ENCODE measurements at places on chromosomes 11 and 22. TPM values are rescaled to one million over a fixed set of nuclear protein-coding genes. Genes with fewer than 3 reads are reported as not detected.
A peak's percentile ranks its signal among the peaks of the same experiment; 100 is the strongest.

DNA sequence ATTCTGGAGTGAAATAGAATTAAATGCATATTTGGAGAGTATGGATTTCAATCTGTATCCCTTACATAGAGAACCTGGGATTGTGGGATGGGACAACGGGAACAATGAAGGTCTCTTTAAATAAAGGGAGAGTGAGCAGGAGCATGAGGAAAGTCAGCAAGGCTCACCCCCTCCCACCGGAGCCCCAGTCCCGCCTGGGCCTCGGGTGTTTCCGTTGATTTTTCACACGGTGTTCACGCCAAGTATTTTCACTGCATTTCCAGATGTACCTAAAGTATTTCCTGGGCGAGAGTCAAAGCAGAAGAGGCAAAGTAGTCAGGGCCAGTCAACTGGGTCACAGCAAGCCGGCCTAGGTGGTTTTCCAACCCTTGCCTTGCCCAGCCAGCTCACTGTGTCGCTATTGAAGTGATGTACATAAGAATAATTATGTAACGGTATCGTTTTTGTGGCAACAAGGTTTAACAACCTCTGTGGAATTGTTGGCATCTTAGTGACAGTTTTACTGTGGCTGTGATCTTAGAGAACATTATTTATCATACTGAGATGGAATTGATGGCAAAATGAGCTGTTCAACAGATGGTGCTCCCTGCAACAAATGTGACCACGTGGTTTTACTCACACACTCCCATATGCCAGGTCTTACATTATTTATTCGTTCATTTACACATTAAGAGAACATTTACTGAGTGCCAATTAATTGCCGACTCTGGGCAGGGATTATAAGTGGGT is 177.3 kb downstream of the ADAMTS15 start:
- no peak for DNase-seq

DNA sequence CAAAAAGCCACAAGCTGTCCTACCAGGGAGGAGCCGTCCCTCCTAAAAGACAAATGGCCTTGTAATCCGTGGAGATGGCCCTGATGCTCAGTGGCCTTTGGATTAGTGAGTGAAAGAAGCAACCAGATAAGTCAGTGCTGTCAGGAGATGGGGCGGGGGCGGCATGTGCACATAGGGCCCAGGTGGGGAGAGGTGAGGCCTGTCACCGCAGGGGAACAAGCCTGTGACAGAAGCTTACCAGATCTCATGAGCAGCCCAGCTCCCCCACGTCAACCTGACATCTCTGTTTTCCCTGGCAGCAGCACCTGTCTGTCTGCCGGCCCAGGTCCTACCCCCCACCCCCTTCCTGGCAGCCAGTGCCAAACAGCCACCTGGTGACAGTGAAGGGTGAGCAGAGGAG is 162.6 kb downstream of the BUD13 start:
- DNase-seq, result no peak

Gene PKNOX2
- not detected for total RNA-seq

GRCh38 chr11:60396799-60397198 is 540 bp downstream of the MS4A14 start:
- no peak for DNase-seq

- no peak for DNase-seq
Measured at GRCh38 chr11:115049796-115050195, 371.5 kb downstream of the NXPE2 start.

DNA sequence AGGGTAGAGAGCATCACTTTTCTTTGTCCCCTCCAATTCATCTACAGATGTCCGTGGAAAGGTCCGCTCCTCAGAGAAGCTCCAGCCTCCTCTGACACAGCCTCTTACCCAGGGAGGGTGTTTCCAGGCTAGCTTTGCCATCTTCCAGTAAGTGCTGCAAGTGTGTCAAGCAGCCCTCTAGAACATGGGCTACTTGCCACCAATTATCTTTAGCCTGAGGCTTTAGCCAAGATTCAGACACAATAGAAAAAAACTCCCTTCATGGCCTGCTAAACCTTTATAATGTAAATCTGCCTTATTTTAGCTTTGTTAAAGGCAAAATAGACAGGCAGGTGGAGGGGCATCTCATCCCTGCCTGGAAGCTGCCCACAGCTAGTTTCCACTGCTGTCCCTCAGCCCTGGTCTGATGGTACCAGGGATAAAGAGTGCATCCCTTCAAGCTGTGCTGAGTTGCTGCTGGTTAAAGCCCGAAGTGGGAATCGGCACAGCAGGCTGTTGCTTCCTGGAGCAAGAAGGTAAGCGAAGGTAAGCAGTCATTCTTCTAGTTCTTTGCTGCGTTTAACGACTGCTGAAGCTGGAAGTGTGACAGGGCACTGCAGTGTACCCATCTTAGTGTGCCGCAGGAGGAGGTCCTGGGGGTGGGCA is 190.1 kb upstream of the E2F8 start:
- no peak for DNase-seq

GRCh38 chr22:23834793-23835483 is 3.9 kb downstream of the DERL3 start:
- DNase-seq, result no peak

GRCh38 chr11:72091292-72091691 is 10.6 kb downstream of the LRRC51 start:
- peak; percentile 76 for DNase-seq

Gene OR51G1
- not detected for total RNA-seq

GRCh38 chr11:30487200-30487898 is 98.8 kb downstream of the MPPED2 start:
- DNase-seq, result no peak

DNA sequence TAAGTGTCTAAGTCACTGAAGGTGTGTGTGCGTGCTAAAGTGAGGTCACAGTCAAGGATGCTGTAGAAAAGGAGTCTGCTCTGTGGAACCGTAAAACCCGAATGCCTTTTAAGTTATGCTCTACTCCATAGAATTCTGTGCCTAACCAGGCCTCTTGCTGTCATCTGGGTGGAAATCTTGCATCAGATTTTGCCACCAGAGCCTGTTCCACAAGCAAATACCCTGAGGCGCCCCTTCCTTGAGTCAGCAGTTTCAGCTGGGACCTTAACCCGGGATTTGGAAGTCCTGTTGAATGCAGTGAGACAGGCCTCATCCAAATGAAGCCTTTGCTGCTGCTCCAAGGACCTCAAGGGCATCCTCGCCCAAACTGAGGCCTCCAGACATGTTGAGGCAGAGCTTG is 109.8 kb downstream of the WNT11 start:
- DNase-seq, result no peak

GRCh38 chr11:78993802-78994430 is 419.3 kb upstream of the NARS2 start:
- no peak for DNase-seq

DNA sequence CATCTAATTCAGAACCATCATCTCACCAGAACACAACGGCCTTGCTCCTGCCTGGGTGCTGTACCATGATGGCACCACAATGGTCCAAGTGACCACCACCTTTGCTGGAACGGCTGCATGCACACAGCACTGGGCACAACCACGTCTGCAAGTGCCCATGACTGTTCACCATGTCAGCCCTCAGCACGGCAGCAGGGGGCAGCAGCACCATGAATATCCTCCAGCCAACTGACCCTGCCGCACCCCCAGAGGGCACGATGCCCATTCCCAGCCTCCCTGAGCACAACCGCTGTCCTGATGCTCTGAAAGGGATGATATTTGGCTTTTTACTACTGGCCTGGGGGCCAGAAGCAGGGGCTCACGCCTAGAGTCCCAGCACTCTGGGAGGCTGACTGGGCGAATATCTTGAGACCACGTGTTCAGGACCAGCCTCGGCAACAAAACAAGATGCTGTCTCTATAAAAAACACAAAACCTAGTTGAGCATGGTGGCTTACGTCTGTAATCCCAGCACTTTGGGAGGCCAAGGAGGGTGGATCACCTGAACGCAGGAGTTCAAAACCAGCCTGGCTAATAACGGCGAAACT is 25.7 kb downstream of the DRD4 start:
- peak; percentile 56 for DNase-seq

DNA sequence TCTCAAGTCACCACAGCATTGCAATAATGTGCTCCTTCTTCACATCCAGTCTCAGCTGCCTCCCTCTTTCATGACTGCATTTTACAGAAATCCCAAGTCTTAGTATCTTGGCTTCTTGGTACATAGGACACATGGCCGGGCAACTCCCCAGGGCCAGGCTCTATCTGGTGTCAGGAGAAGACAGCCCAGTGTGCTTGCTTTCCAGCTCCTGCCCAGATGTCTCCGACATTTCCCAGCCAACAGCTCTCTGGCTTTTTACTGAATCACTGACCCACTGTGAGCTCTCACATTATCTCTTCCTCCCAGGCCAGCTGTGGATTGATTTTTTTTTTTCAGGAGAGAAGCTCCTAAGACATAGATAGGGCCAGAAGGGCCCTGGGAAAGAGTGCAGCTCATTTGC is 346.0 kb upstream of the C11orf87 start:
- DNase-seq, result no peak

Gene INS
- total RNA-seq, result not detected

GRCh38 chr11:130120045-130120444 is 39.5 kb upstream of the ST14 start:
- DNase-seq, result no peak

Gene ARHGAP8
- 0.88 TPM for total RNA-seq

Gene MMP27
- total RNA-seq, result not detected

DNA sequence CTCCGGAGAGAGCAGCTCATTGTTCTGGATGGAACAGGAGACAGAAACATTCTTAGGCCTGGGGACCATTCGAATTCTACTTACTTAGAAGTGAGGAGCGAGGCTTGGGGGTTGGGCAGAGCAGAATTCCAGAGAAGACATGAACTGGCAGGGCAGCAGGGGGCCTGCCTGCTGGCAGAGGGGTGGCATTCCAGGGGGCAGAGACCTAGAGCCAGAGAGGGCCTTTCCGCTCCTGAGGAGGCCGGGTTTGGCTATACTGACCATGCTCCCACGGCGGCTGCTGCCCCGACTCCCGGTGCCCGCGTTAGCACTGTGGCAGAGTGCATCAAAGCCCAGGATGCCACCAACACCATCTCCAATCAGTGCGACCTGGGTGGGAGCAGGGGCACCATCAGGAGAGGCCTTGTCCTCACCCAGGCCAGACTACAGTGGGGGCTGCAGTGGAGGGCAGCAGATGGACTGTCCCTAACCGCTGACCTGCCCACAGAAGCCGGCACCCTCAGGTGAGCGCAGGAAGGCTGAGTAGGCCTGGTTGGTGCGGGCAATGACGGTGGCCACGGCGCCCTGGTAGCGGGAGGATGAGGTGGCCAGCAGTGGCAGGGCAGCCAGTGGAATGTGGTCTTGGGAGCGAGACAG is 7.4 kb downstream of the PITPNM1 start:
- DNase-seq, result no peak

DNA sequence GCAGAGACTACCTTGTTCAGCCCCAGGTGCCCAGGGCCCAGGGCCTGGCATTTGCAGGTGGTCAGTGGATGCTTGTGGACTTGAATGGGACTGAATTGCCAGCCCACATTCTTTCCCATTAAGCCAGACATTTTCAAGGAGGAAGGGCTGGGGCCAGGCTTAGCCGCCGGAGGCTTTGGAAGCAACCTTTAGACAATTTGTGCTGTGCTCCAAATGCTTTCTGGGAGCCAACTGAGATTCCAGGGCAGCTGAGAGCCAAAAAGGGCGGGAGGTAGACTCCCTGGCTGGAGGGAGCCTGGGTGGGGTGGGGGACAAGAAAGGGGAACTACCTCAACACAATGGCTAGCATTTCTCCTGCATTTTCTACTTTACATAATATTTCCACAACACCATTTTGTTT is 54.8 kb upstream of the TIMP3 start:
- no peak for DNase-seq

DNA sequence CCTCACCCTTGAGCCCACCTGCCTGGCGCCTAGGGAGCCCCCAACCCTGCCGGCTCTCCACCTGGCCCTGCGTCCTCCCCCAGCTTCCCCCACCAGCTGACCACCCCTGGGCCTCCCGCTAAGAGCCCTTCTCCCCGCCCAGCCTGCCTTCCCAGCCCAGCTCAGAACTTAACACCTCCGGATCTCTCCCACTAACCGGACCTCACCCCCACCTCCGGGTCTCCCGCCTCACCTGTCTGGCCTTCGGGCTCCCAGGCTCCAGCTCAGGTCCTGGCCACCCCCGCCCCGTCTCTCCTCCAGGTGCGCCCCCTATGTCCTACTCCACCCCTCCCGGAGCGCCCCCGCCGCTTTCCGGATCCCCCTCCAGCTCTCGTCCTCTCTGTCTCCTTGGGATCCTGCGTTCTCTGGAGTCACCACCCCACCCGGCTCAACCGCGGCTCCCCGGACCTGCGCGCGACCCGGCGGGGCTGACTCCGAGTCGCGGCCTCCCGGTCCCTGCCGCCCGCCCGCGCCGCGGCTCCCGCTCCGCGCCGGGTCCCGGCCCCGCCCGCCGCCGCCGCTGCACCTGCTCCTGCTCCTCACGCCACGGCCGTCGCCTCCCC is at the start of gene KCNJ11:
TSS of gene KCNJ11 (minus strand) at position 51 of the 602 bp plus-strand sequence. CDS start 568 bp downstream, outside the sequence.
- no peak for DNase-seq

GRCh38 chr22:17087498-17088131 is 2.8 kb downstream of the IL17RA start:
- peak; percentile 66 for DNase-seq

DNA sequence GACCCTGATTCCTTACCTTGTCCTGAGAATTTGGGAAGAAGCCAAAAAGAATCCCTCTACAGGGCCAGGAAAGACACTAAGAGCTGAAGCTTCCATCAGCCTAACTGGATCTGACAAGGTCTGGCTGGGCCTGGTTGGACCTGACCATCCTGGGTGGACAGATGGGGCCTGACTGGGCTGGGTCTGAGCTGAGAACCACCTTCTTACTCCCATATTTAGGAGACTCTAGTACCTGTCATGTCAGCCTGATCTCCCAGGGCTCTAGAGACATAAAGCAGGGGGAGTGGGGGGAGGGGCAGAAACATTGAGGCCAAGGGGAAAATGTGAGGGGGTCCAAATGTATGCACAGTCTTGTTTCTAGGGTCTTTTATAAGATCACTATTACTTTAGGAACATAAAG is 129.9 kb downstream of the BUD13 start:
- no peak for DNase-seq

Gene SIDT2
- total RNA-seq, result 21.5 TPM

Gene MS4A4A
- not detected for total RNA-seq

Gene NXPE2
- not detected for total RNA-seq

Gene MYRF
- total RNA-seq, result 1.2 TPM

Gene MS4A15
- not detected for total RNA-seq

Gene PPP1R14B
- total RNA-seq, result 238 TPM

Gene SYT13
- total RNA-seq, result not detected

DNA sequence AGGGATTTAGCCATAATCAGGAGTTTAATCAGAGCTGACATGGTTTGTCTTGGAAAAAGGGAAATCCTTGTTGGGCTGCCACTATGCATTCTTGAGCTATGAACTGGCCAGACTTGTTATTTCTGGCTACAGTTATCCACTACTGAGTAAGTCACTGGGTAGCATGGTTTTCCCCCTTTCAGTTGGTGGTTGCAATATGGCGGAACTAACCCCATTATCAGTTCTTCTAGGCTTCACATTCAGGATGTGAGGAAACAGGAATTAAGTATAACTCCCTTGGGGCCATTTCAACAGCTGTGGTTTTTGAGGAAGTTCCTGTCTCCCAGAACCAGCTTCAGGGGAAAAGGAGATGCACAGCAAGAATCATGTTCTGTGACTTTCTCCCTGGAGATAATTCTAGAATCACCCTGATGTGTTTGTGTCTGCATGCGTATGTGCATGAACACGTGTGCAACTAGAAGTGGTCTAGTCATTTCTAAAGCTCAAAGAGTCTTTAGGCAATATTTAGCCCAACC is 103.0 kb upstream of the CD44 start:
- no peak for DNase-seq

Gene TPBGL
- 0.07 TPM for total RNA-seq

Gene GGTLC2
- total RNA-seq, result not detected

Gene GANAB
- total RNA-seq, result 247 TPM

- DNase-seq, result no peak
Measured at GRCh38 chr22:42533638-42533977, 14.0 kb upstream of the RRP7A start.

Gene MOGAT2
- not detected for total RNA-seq

Gene FJX1
- 0.46 TPM for total RNA-seq

- no peak for DNase-seq
Measured at GRCh38 chr11:17739945-17740338, 5.4 kb downstream of the KCNC1 start.

All from activated CD4-positive, alpha-beta memory T cell treated with anti-CD3 and anti-CD28 coated beads for 36 hours (primary cell).